ENCODE measurements at places on chromosomes 3 and 15.

- DNase-seq: no peak
Observed at GRCh38 chr15:77819851-77820728, 187.4 kb upstream of the LINGO1 start.

DNA sequence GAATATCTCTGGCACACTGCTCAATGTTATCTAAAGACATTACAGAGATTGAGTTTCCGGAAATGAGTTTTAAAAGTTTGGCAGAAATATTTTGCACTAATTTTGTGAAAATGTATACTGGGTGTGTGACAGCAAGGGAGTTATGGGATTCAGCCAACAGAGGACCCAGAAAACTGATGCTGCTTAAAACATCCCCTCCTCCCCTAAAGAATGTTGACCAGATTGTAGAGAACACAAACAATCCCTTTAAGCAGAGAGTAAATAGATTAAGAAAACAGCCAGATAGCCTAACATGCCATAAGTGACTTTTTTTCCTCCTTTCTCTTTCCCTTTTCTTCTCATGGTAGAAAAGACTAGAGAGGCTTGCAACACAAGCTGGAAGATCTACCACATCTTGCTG, 928.0 kb upstream of the ALCAM start:
- DNase-seq: no peak

GRCh38 chr3:67808906-67809305, 154.5 kb upstream of the SUCLG2 start:
- no peak for DNase-seq

DNA sequence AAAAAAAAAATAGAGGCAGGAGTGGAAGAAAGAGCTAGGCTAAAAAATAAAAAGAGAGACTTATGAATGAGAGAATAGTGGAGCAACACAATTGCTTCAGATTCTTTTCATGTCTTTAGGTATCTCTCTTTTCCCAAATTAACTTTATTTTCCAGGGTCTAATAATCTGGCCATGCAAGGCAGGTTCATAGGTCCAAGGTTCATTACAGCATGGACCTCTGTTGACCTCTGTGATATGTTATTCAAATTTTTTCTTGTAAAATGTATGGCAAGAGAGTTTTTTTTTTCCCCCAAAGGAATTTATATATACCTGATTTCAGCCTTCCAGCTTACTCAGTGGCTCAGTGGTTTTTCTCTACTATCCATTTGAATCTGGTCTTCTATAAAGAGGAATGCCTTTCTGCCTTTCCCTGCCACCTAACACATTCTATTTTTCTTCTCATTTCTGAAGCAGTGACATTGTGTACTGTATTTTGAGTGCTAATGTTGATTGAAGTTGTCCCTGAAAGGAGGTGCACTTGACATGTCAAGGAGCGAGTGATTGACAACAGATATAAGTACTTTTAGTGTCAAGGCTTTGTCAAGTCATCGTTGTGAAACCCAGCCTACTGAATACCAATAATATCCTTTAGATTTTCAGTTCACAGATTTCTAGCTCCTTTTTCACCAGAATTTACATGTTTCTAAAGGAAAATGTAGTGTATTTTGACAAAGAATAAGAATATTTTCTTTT, 118.5 kb downstream of the MAP2K5 start:
- DNase-seq: no peak

GRCh38 chr3:175304404-175304803, 445.3 kb downstream of the NAALADL2 start:
- DNase-seq: no peak

- DNase-seq: no peak
Observed at GRCh38 chr3:127183931-127184869, 8.7 kb upstream of the PRR23E start.

- no peak for DNase-seq
Observed at GRCh38 chr15:33309602-33310276, 1.0 kb upstream of the RYR3 start.

DNA sequence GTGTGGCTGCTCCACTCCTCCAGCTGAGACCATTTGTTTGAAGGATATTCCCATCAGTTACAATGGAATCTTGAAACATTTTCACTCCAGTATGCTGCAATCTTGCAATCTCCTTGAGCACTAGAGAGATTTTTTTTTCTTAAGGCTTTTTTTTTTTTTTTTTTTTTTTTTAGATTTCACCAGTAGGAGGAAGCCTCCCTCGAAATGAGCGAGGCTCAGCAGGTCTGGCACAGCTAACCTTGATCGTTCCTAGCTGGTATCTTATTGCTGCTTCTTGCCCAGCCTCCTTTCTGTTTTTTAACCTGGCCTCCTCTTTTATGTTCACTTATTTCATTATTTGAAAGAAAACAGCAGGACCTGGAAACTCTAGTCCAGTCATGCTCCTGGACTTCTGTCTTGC, 48.1 kb downstream of the RAP2B start:
- no peak for DNase-seq

GRCh38 chr3:150077581-150078247, 107.0 kb upstream of the PFN2 start:
- DNase-seq: no peak

DNA sequence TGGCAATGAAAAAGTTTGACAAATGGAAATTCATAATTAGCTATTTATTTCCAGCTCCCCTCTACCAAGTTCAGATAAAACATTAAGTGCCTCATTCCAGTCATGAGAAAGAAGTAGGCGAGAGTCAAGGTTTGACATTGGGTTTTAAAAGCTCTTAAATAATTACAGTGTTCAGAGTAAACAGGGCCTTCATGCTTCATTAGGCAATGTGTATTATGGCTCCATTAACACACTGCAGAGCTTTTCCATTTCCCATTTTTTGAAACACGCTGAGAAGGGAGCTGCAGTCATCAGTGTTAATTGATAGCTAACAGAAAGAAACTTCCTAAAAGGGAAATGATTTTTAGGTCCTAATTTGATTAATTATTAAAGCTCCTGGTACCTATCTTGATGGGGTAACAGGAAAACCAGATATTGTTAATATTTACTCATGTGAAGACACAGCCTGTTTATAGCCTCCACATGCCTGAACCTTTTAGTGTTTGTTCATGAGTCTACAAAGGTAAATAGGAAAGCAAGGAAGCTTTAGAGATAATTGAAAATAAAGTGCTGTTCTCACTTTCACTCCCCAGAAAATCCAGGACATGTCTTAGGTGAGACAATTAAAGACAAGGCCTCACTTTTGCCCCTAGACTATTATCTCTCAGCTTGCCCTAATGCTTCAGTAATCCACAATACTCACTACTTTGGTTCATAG, 28.7 kb downstream of the SST start:
- no peak for DNase-seq

DNA sequence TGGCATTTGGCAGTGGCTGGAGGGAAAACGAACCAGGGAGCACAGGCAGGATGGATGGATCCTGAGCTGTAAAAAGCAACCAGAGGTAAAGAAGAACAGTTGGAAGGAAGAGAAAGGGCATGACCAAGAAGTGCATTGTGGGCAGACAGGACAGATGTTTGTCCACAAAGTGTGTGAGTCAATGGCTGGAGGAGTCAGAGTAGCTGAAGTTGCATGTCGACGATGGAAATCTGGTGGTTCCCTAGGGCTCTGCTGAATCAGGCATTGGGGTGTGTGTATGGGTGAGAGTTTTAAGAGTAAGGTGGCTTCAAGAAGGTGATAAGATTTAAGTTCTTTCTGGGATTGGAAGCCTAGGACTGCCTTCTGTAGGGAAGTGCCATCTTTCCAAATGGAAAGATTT, 214.0 kb upstream of the BHLHE40 start:
- no peak for DNase-seq

GRCh38 chr15:97747342-97747741, 213.2 kb upstream of the ARRDC4 start:
- no peak for DNase-seq

- no peak for DNase-seq
Observed at GRCh38 chr3:152961323-152961722, 126.4 kb downstream of the P2RY1 start.

DNA sequence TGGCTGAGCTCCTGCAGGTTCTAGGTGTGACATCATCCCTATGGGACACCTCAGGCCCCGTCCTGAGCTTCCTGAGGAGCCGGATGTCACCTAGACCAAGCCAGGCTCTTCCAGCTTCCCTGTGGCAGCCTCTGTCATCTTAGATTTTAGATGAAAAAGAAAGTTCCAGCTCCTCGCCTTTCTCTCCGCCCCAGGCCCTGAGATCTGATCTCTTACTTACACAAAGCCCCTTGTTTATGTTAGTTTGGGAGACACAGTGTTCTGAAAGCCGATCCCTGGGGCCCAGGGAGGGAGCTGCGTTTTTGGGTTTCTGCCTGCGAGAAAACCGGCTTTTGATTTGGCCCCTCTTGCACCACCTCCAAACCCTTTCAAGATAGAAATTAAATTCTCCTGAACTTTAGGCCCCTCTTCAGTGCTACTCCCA, 40.2 kb upstream of the FAM107A start:
- no peak for DNase-seq

DNA sequence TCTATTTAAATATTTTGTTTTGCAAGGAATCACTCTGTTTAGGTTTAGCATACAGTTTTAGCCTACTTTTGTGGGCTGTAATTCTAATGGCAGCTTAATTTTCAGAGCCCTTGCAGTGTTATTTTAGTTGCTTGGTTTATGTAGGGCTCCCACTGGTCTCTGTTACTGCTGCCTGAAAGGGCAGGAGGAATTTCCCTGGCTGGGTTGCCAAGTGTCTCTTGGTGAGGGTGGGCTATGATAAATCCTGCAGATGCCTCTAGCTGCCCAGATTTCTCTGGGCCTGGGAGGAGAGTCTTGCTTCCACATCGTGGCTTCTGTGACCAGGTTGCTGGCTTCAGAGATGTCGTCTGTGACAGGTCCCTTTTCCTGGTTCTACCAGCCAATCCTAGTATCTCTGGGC, 36.2 kb downstream of the ILDR1 start:
- DNase-seq: no peak

DNA sequence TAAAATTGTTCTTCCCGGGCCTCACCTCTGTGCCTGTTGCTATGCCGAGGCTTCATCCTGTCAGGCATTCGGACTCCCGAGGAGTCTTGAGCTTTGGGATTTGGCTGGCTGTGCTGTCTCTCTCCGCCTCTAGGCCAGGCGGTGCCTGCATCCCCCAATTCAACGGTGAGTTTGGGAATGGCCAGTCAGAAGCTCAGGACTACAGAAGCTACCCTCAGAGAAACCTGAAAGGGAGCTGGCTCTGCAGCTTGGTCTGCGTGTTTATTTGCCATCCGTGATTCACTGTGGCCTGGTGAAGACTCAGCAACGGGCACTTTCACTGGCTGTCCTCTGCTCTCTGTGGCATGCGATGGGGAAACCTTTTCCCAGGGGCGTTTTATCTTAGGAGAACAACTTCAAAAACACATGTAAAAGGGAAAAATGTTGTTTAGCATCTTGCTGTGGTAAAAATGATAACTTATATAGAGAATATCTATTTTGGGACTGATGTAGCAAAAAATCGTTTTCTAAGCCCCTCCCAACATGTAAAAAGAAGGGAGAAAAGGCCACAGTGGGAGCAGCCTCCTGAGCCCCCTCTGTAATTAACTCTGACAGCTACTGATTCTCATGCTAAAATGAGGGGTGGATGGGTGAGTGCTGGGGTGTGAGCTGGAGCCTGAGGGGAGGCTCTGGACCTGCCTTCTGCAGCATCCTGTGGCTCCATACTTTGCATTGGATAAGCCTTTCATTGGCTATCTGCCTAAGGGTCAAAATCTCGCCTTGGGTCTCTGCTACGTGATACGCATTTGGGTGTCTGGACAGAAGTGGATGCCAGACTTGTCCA, 103.4 kb upstream of the KLHL25 start:
- no peak for DNase-seq

DNA sequence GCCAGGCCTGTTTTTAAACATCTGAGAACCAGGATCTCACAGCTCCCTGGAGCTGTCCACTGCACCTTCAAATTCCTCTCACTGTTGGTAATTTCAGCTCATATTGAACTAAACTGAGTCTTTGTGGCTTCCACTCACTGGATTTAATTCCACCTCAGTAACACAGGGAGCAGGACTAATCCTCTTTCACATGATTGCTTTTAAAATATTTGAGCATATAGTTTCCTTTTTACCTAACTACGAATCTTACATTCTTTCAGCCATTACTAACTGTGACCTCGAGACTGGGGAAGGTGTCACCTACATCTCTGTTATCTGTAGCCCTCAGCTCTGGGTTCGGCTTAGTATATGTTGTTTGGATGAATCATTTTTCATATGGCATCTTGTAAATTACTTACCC, 194.3 kb upstream of the C2CD4B start:
- DNase-seq: no peak

DNA sequence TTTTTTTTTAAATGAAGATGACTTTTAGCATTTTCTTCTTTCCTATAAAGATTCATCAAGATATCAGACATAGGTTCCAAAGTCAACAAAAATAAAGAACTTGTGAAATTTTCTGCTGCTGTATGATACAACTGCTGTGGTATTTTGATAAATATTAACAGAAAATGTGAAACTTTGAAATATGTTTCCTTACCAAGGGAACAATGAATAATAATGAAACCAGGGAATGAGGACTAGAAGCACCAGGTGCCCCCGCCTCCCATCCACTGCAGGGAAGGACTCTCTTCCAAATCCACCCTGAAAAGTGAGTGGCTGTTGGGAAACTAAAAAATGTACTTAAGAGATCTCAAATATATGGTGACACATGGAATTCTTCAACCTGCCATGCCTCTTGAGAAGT, 198.4 kb downstream of the FHIT start:
- DNase-seq: no peak

DNA sequence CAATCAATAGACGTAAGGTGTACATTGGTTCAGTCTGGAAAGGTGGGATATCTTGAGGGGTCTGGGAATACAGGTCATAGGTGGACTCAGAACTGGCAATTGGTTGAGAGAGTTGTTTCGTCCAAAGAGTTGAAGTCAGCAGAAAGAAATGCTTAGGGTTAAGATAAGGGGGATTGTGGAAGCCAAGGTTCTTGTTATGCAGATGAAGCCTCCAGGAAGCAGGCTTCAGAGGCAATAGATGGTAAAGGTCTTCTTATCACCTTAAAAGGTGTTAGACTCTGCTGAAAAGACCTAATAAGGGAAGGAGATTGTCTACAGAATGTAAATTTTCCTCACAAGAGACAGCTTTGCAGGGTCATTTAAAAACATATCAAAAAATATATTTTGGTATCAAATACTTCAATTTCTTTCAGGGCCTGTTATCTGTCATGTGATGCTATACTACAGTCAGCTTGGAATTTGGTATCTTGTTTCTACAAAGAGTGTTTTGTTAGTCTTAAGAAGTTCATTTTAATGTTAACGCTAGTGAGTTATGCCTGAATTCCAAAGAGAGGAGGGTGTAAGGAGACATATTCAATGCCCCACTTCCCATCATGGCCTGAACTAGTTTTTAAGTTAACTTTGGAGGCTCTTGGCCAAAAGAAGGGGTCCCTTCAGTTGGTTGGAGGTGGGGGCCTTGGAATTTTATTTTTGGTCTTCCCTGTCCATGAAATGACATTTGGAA, 378.2 kb upstream of the ROBO2 start:
- DNase-seq: no peak

GRCh38 chr15:67818464-67818863, 6.8 kb upstream of the SKOR1 start:
- DNase-seq: no peak

GRCh38 chr15:70504988-70505387, 258.4 kb downstream of the UACA start:
- DNase-seq: no peak

Data from natural killer cell (primary cell).